ENCODE measurements at places on chromosomes 13 and 19. TPM values are rescaled to one million over a fixed set of nuclear protein-coding genes. Genes with fewer than 3 reads are reported as not detected.

Gene KIR2DL1
- total RNA-seq = not detected

Gene PDX1
- not detected for total RNA-seq

Gene GPR183
- not detected for total RNA-seq

Gene BIVM
- 11.1 TPM for total RNA-seq

Gene ZNF177
- 0.21 TPM for total RNA-seq

Gene ZNF793
- 3.4 TPM for total RNA-seq

Gene ZNF136
- 2.9 TPM for total RNA-seq

Gene ATP8B3
- 1.2 TPM for total RNA-seq

Gene SBK3
- not detected for total RNA-seq

Gene KLF5
- total RNA-seq = 59.3 TPM

Gene FXYD7
- not detected for total RNA-seq

Gene FUT2
- total RNA-seq = 6.0 TPM

Gene RFPL4AL1
- total RNA-seq = not detected

Gene SPACA4
- 0.21 TPM for total RNA-seq

Gene GPC6
- total RNA-seq = 16.6 TPM

Gene BEST2
- not detected for total RNA-seq

Gene PLD3
- 300 TPM for total RNA-seq

Gene NBEA
- total RNA-seq = 2.1 TPM

Gene ZBTB32
- not detected for total RNA-seq

Gene KL
- not detected for total RNA-seq

Gene IFNL1
- total RNA-seq = not detected

Gene THSD8
- not detected for total RNA-seq

Gene PLIN3
- 66.9 TPM for total RNA-seq

Gene TNFSF13B
- total RNA-seq = 1.1 TPM

Gene TMIGD2
- not detected for total RNA-seq

Gene ERVV-1
- not detected for total RNA-seq

Gene DACH1
- total RNA-seq = not detected

Gene NCR1
- not detected for total RNA-seq

Gene KIR2DL4
- not detected for total RNA-seq

Gene CBY2
- not detected for total RNA-seq

Gene TGFBR3L
- total RNA-seq = 4.3 TPM

Gene DAND5
- total RNA-seq = 0.24 TPM

Gene PDE4A
- total RNA-seq = 0.64 TPM

Gene ONECUT3
- not detected for total RNA-seq

Gene GARIN5A
- 0.21 TPM for total RNA-seq

Gene MAMSTR
- 0.48 TPM for total RNA-seq

Gene WDR87
- not detected for total RNA-seq

Gene LGALS14
- total RNA-seq = not detected

Gene LILRA5
- total RNA-seq = not detected

Gene KLK14
- not detected for total RNA-seq

Gene CYP2A6
- not detected for total RNA-seq

Gene MBD3L3
- not detected for total RNA-seq

Gene MBD3L1
- not detected for total RNA-seq
